ENCODE measurements at places on chromosomes 7 and 10.

- no peak for DNase-seq
Measured at GRCh38 chr10:132955479-132955878, 13.1 kb upstream of the CFAP46 start.

GRCh38 chr10:49441488-49442476 lies 45.9 kb upstream of the DRGX start:
- DNase-seq: no peak

DNA sequence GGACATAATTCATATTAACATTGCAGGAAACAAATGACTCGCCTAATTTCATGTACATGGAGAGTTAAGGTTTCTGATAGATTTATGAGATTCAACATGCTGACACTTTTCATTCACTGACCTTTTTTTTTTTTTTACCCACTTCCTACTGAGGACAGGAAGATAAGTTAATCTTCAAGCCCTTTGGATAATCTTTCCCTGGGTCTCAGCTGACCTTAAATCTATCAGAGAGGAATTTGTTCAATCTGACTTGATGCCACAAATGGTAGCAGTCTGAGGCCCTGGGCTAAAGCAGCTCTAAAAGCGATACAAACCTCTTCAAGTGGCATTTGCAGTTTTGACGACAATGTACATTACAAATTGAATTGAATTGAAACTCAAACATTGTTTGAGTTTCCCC lies 493.3 kb upstream of the SORCS1 start:
- no peak for DNase-seq

- DNase-seq: no peak
Measured at GRCh38 chr10:93844979-93845626, 48.7 kb upstream of the SLC35G1 start.

DNA sequence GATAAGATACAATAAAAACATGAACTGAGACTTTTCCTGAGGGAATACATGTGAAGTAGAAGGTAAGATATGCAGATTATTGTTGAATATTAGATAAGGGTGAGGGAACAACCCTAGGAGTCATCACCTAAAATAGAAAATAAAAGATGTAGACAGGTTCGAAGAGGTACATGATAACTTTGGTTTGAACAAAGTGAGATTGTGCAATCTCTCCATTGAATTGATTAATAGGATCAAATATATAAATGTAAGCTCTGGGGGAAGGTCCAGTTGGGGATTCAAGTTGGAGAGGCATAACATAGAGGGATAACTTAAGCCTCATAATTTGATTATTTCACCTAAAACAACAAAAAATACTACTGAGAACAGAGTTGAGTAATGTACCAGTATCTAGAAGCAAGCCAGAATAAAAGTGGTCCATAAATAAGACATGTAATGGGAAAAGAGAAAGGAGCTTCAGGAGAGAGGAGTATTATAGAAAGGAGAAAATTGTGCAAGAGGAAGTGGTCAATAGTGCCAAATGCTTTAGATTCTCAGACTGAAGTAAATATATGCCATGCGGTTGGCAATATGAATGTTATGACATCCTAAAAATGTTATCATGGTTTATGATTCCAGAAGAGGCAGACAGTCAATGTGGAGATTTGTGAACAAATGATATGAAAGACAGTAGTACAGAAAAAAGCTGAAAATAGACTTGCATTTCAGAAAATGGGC lies 282.3 kb upstream of the CHRM2 start:
- DNase-seq: no peak

- no peak for DNase-seq
Measured at GRCh38 chr7:149751043-149751775, 22.2 kb downstream of the ZNF467 start.

GRCh38 chr10:84521013-84521412 lies 192.6 kb downstream of the CCSER2 start:
- no peak for DNase-seq

DNA sequence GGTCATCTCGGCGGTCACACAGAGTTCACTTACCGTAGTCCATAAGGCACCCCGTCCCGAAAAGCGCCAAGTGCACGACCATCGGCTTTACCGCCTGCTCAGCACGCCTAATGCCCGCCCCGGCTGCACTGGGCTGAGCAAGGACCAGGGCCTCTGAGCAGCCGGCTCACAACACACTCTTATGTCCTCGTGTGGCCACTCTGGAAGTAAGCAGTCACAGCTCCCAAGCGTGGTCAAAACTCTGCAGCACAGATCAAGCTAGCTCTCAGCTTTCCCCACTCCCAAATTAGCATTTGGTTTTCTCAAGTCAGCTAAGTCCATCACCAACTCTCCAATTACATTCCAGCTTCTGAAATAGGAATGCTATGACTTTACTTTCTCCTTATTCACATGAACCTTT lies 57.7 kb downstream of the MAD1L1 start:
- DNase-seq: no peak

GRCh38 chr10:95480901-95481491 lies 80.2 kb downstream of the SORBS1 start:
- no peak for DNase-seq

DNA sequence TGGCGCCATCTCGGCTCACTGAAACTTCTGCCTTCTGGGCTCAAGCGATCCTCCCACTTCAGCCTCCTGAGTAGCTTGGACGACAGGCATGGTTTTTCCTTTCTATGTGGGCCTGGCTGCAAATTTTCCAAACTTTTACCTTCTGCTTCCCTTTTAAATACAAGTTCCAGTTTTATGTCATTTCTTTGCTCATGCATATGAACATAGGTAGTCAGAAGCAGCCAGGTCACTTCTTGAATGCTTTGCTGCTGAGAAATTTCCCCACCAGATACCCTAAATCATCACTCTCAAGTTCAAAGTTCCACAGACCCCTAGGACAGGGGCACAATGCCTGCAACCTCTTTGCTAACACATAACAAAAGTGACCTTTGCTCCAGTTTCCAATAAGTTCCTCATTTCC lies 21.6 kb upstream of the RPEL1 start:
- DNase-seq: no peak

GRCh38 chr10:133173860-133174640 lies 14.0 kb downstream of the KNDC1 start:
- no peak for DNase-seq

GRCh38 chr7:80017101-80017698 lies 117.4 kb upstream of the GNAI1 start:
- no peak for DNase-seq

DNA sequence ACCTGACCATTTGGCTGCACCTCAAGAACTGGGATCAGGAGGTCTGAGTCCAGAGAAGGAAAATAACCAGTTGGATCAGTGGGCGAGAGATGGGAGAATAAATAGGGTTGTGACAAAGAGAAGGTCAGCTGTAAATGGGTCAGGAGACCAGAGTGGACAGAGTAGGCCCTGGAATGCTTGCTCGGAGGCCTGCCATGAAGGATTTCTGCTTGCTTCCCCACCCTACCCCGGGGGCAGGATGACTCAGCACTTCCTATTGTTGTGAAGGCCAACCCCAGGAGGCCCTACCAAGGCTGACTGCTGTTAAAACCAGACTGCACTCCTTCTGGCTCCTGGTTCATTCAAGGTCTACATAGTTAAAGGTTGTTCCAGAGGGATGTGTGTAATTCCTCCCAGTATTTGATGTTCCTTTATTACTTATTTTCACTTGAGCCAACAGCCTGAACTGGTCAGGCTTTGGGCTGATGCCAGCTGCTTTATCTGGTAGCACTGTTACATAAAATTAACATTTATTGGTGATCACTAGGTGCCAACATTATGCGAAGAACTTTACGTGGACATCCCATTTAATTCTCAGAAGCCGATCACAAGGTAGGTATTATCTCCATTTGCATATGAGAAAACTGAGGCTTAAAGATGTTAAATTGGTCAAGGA lies 27.3 kb upstream of the IFRD1 start:
- no peak for DNase-seq

GRCh38 chr10:33106767-33107166 lies 148.7 kb upstream of the ITGB1 start:
- no peak for DNase-seq

DNA sequence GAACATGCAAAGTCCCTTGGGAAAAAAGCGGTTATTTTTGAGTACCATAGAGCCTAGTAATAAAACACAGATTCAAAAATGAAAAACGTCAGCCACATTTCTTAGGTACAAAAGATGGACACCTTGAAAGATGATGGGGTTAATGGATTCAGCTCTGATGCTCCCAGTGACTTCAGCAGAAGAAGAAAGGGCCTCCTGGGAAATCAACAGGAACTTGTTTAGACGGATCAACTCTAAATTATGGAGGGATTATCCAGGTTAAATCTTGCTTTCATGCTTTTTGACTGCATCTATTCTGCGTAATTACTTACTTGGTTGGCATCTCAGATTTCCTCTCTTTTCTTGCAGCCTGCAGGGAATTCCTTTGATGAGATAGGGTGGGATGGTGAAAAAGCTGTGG lies 82.5 kb downstream of the TMEM178B start:
- DNase-seq: no peak

- DNase-seq: no peak
Measured at GRCh38 chr10:50387732-50388073, 136.4 kb upstream of the ASAH2 start.

GRCh38 chr10:5987747-5988146 lies 10.4 kb upstream of the IL15RA start:
- DNase-seq: no peak

DNA sequence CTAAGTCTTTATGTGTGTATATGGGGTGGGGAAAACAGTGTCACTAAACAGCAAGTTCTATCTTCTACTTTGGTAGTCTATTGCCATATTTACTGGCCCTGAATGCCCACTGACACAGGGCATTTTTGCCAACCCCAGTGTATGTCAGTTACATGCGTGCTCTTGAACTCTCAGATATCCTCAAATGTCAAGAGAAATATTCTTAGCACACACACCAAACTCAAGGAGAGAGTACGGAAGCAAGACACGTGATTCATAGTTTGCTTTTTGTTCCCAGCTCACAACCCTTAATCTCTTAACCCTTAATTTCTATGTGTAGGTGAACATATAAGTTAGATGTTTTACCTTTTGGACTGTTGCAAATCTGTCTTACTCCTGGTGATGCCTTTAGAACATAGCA lies 39.3 kb downstream of the EPC1 start:
- DNase-seq: no peak

GRCh38 chr7:72413290-72413689 lies 1.2 kb upstream of the CALN1 start:
- DNase-seq: no peak

- DNase-seq: peak; percentile 49
Measured at GRCh38 chr10:103244666-103245271, 918 bp upstream of the RPEL1 start.

- DNase-seq: no peak
Measured at GRCh38 chr10:5814110-5815107, 1.2 kb upstream of the GDI2 start.

GRCh38 chr10:76618641-76619040 lies 1019.0 kb downstream of the KCNMA1 start:
- no peak for DNase-seq

DNA sequence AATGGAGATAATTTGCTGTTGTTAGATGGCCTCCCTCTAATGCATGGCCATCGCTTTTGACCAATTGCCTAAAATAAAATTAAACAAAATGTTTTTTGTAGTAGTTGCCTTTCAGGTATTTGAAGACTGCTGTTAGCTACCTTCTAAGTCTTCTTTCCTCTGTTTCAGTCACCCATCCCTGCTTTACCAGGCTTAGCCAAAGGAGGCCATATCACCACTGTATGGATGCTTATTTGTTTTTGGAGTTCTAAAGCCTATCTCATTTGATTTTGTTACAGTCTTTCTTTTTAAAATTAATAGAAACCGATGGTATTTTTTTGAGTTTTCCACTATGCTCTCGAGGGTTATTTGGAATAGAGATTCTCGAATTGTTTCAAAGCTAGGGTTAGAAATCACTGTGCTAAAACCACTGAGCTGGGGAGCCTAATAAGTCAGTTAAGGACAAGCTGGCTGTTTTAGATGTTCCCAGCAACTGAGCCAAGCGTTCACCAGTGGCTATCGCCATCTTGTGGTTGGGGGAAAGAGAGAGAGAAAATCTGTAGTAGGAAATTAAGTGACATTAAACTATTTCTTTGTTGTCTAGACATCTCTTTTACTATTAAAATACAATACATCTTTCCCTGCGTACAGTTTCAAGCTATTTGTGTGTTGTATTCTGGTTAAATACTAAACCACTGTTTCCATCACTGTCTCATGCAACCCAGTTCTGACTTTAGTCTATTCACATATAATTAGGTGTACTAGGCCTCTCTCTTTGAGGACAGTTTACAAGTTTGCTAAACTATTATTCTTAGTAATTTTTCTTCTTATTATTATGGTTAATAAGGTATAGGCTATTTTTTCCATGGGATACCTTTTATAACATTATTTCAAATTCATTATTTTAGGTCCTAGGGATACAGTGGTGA lies 52.2 kb downstream of the GPR158 start:
- no peak for DNase-seq

Measured in activated B cell treated with CpG ODN at 0.5 μM for 24 hours (primary cell).